ENCODE measurements at places on chromosomes 4 and X.

GRCh38 chr4:113784497-113785250 lies 23.1 kb upstream of the CAMK2D start:
- no peak for DNase-seq

GRCh38 chr4:156832886-156833285 lies 138.7 kb downstream of the PDGFC start:
- no peak for DNase-seq

GRCh38 chr4:125434136-125434535 lies 119.4 kb downstream of the FAT4 start:
- DNase-seq, result no peak

DNA sequence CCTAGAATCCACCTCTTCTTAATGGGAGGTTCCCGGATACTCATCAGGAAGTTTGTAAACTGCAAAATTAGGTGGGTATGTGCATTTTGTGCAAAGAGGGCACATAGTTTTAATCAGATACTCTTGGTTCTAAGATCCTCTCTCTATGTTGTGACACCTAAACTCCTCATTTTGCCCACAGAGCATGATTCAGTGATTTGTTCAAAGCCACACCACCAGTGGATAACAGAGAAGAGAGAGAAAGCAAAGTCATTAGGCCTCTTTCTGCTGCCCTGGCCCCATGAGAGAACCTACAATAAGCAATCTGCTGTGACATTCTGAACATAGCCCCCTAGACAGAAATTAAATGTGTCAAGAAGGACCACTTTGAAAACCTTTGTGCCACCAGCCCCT lies 72.3 kb upstream of the STIM2 start:
- DNase-seq, result no peak

DNA sequence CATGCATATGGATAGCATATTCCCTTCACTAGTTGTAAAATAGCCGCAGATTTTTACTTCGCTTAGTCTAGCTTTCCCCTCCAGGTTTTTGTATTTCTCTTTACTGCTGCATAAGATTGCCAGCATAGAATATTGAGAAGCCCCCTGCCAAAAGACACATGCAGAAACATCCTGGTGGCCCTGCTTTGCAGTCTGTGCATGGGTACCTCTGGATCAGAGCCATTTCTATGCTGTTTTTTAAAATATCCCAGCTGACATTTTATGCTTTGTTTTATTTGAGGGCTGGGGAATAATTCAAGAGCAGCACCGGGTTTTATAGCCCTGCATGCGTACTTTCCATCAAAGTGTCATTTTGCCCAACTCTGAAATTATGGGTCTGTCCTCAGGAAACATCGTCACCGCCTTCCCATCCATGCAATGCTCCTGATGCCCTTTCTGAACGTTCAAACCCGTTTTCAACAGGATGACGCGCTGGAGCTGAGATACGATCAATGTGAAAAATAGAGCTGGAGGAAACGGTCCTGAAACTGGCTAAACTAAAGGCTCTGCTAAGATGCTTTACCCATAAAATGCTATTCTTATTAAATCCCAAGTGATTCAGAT lies 314.3 kb downstream of the EVC2 start:
- no peak for DNase-seq

GRCh38 chrX:7247346-7247745 lies 99.4 kb upstream of the PUDP start:
- DNase-seq, result no peak

- no peak for DNase-seq
Measured at GRCh38 chrX:117838581-117839331, 277.9 kb downstream of the KLHL13 start.

GRCh38 chrX:148649145-148649795 lies 148.9 kb downstream of the AFF2 start:
- DNase-seq, result no peak

DNA sequence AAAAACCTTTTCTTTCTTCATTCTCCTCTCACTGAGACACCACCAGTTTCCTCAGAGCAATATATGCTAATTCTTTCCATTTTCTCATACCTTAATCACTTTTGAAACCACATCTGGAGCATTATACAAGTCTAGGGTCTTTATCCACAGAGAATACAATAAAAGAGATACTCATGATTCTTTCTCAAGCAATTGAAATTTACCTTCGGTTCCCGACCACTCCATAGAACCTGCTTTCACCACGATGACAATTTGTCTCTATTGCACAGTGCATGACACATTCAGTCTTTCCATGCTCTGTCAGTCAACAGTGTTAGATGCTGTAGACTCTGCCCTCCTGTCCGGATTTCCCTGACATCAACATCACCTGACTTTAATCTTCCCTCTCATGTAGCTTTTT lies 409.3 kb upstream of the NWD2 start:
- DNase-seq, result no peak

DNA sequence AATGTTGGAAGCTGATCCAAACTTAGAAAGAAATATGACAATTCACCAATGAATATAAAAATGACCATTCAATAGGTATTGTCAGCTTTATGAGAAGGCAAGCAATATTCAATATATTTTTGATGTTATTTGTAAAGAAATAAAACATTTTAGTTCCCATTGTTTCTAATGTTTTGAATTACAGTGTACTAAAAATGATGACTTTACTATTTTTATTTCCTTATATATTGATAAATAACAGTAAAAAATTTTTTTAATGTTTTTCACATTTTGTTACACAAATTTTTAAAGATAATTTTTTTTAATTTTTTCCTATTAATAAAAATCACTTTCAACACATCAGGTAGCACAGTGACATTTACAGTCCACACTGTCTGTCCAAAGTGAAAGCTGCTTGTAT lies 565.5 kb upstream of the FAM241A start:
- DNase-seq, result no peak

DNA sequence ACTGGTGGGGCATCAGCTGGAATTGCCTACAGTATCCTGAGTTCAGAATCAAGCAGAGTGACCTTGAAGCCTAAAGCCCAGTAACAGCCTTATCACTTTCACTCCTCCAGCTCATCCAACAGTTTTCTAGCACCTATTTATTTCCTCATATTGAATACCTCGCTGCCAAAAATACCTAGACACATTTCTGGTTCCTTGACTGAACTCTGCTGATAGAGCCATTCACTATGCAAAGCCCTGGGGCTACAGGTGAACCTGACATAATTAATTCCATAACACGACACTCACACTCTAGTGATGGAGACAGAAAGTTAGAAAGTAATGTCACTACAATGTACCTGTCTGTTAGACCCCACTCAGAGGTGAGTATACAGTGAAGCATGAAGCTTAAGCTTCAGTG lies 149.0 kb upstream of the STX18 start:
- no peak for DNase-seq

DNA sequence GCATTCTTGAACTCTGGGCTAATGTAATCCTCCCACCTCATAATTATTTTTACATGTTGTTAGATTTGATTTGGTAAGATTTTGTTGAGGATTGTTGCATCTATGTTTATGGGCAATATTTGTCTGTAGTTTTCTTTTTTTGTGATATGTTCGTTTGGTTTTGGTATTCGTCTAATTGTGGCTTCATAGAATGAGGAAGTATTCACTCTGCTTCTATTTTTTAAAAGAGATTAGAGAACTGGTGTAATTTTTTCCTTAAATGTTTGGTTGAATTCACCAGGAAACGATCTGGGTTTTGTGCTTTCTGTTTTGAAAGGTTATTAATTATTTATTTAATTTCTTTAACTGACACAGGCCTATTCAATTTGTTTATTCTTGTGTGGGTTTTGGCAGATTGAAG lies 161.2 kb upstream of the NUDT6 start:
- no peak for DNase-seq

DNA sequence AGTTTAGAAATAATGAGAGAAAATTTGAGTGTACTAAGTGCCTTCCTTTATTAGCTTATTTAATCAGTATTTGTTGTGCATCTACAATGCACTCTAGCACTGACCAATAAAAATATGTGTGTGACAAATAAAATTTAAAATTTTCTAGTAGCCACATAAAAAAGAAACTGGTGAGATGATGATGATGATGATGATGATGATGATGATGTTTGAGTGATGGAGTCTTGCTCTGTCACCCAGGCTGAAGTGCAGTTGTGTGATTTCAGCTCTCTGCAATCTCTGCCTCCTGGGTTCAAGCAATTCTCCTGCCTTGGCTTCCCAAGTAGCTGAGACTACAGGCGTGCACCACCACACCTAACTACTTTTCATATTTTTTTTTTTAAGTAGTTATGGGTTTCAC lies 110.2 kb downstream of the RNF150 start:
- no peak for DNase-seq

All from posterior cingulate gyrus (tissue), 11 donors.